NCI-H510A treated with DMSO at 0.1 percent for 48 hours (cell line): ENCODE measurements at places on chromosomes 11 and 22.

- DNase-seq = no peak
Observed at GRCh38 chr11:3933165-3933628, 77.7 kb downstream of the STIM1 start.

DNA sequence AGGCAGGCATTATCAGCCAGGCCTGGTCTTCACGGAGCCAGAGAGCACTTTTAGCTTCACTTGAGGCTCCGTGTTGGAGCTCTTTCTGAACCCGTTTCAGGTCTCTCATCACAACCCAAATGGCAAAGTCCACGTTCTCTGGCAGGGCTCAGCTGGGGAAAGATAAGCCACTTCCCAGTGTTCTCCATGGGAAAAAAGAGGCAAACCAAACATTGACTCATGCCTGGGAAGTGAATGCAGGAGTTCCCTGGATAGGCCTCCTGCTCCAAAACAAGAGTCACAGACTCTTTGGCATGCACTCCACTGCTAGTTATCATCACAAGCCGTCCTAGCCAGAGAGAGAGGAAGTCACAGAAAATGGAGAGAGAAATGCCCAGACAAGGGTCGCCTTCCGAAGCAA lies 11.6 kb downstream of the OPCML start:
- no peak for DNase-seq

- no peak for DNase-seq
Observed at GRCh38 chr11:115623021-115623451, 118.8 kb upstream of the CADM1 start.

DNA sequence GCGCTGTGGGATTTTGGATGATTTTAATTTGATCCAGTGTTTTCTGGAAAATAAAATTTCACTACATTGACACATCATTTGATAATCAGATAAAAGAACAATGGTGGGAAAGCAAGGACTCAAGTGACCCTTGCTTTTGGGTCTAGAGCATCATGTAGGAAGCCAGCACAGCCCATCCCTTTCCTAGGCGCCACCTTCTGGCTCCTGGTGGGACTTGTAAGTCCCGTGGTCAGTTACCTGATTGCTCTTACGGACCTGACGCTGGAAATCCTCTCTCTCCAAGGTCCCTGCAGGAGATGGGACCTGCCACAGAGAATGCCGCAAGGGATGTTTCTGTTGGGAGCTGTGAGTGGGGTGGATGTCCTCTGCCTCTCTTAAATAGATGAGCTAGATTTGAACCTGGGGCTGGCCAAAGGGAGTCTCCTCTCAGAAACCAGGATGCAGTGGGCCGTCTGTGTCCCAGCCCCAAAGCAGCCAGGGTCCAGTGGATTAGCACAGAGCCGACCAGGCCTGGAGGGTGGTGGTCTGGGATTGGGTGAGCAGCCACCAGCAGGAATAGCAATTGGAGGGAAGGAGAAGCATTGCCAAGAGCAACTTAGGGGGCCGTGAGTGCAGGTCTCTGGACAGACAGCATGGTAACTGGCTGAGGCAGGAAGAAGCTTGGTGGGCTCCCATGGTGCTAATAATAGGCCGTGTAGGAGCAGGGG lies 21.7 kb downstream of the TIMP3 start:
- no peak for DNase-seq

- no peak for DNase-seq
Observed at GRCh38 chr11:130776061-130776419, 140.2 kb downstream of the SNX19 start.

GRCh38 chr11:20609727-20610707 lies 10.6 kb downstream of the SLC6A5 start:
- DNase-seq = peak; percentile 58

- no peak for DNase-seq
Observed at GRCh38 chr22:21944871-21945270, 7.8 kb downstream of the PPM1F start.
